ENCODE measurements at places on chromosomes 2 and 18. TPM values are rescaled to one million over a fixed set of nuclear protein-coding genes. Genes with fewer than 3 reads are reported as not detected.

DNA sequence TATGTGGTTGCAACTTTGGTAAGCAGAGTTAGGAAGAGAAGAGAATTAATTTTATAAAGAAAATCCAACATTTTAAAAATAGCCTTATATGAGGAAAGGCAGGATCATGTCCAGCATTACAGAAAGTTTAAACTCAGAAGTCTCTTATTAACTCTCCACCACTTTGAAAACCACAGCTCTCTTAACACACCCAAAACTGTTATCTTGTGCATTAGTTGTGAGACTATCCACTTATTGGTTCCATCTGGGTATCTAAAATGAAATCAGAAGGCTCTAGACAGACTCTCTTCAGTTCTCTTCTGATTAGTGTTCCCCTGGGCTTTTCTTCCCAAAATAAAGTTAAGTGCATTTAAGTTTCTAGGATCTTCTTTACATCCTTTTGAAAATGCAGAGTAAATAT is 251.5 kb downstream of the TXNL1 start:
- no peaks in the 10 kb centered on the region for H3K27me3 ChIP-seq
- no peak for DNase-seq
- H3K4me1 ChIP-seq = no peaks in the 10 kb centered on the region
- H3K36me3 ChIP-seq = no peaks in the 10 kb centered on the region

- no peaks in the 10 kb centered on the region for H3K4me1 ChIP-seq
- no peaks in the 10 kb centered on the region for H3K27me3 ChIP-seq
- H3K36me3 ChIP-seq = no peaks in the 10 kb centered on the region
- H3K4me3 ChIP-seq = no peak overlapping the region
- H3K27ac ChIP-seq = no peak overlapping the region
These were observed 130.3 kb upstream of the CTAGE1 start for GRCh38 chr18:22547807-22548561.

DNA sequence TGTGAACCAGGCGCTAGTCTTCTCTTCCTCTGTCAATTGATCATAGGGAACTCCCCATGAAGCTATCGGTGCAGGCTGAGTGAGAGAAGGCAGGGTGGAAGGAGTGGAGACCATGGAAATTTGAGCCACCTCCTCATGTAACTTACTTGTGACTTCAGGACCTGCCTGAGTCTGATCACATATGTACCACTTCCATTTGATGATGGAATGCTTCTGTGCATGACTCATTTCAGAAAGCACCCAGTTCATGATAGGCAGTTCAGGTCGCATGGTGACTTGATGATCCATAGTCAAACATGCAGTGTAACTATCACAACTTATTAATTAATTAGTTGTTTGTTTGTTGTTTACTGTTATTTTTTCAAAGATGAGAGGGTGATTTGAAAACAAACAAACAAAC is 1296.7 kb downstream of the SUCLG1 start:
- H3K36me3 ChIP-seq = no peaks in the 10 kb centered on the region
- H3K4me1 ChIP-seq = no peaks in the 10 kb centered on the region
- no peaks in the 10 kb centered on the region for H3K27me3 ChIP-seq
- no peak overlapping the region for H3K4me3 ChIP-seq
- no peak for DNase-seq

Gene FOXD4L1
- total RNA-seq = 0.15 TPM

- peaks cover 11% of the 10 kb centered on the region for H3K4me1 ChIP-seq
- H3K36me3 ChIP-seq = no peaks in the 10 kb centered on the region
- H3K27me3 ChIP-seq = no peaks in the 10 kb centered on the region
- no peak overlapping the region for H3K27ac ChIP-seq
These were observed 219.6 kb downstream of the TNS1 start for GRCh38 chr2:217783243-217783642.

DNA sequence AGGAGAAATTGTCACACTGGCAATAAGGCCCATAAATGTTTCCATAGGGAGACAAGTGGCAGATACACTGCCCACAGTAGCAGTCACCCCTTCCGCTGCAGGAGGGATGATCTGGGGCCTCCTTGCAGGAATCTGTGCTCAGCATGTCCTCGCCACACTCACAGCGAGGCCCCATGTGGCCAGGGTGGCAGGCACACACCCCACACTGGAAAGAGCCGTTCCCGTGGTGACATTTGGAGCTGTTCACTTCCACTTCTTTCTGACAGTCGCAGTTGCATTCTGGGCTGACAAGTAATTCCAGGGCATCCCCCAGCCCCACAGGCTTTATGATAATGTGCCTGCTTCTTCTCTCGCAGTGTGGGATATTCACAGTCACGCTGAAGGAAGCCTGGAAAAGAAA is 62.6 kb downstream of the ITGB6 start:
- no peaks in the 10 kb centered on the region for H3K36me3 ChIP-seq
- H3K27me3 ChIP-seq = no peaks in the 10 kb centered on the region
- DNase-seq = no peak
- H3K4me3 ChIP-seq = no peak overlapping the region

DNA sequence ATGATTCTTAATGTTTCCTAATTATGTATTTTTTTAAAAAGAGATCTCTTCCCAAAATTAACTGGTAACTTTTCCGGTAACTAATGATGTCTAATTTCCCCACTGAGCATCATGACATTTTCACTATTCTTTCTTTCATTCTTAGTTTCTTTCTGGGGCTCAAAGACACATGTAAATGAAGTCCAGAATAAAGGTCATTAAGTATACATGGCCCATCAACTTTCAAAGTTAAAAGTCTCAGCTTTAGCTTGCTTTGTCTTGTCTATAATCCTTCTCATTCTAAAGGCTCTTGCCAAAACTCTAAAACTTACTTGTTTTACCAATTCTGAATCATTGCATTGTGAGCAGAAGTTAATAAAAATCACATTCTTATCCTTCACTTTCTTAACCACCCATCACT is 53.6 kb downstream of the ASXL2 start:
- H3K4me3 ChIP-seq = no peak overlapping the region
- H3K27me3 ChIP-seq = no peaks in the 10 kb centered on the region
- H3K27ac ChIP-seq = no peak overlapping the region
- H3K36me3 ChIP-seq = no peaks in the 10 kb centered on the region
- no peak for DNase-seq

- no peak overlapping the region for H3K4me3 ChIP-seq
- H3K4me1 ChIP-seq = no peaks in the 10 kb centered on the region
- H3K27ac ChIP-seq = no peak overlapping the region
- DNase-seq = no peak
- no peaks in the 10 kb centered on the region for H3K27me3 ChIP-seq
- no peaks in the 10 kb centered on the region for H3K36me3 ChIP-seq
These were observed 69.2 kb upstream of the MTIF2 start for GRCh38 chr2:55338268-55338667.

- no peak overlapping the region for H3K27ac ChIP-seq
- no peaks in the 10 kb centered on the region for H3K27me3 ChIP-seq
- DNase-seq = no peak
- no peak overlapping the region for H3K4me3 ChIP-seq
These were observed 116.1 kb downstream of the CYP26B1 start for GRCh38 chr2:72031346-72032110.

- no peak overlapping the region for H3K4me3 ChIP-seq
- no peaks in the 10 kb centered on the region for H3K36me3 ChIP-seq
- H3K27ac ChIP-seq = no peak overlapping the region
- no peaks in the 10 kb centered on the region for H3K27me3 ChIP-seq
These were observed 23.2 kb upstream of the GORASP2 start for GRCh38 chr2:170905864-170906263.

Data from CD8-positive, alpha-beta memory T cell (primary cell).